ENCODE measurements at places on chromosomes 3 and 15.

- DNase-seq = no peak
These were observed 27.1 kb upstream of the GALNT15 start for GRCh38 chr3:16147220-16147994.

GRCh38 chr3:140827894-140828293, 113.7 kb upstream of the SLC25A36 start:
- no peak for DNase-seq

DNA sequence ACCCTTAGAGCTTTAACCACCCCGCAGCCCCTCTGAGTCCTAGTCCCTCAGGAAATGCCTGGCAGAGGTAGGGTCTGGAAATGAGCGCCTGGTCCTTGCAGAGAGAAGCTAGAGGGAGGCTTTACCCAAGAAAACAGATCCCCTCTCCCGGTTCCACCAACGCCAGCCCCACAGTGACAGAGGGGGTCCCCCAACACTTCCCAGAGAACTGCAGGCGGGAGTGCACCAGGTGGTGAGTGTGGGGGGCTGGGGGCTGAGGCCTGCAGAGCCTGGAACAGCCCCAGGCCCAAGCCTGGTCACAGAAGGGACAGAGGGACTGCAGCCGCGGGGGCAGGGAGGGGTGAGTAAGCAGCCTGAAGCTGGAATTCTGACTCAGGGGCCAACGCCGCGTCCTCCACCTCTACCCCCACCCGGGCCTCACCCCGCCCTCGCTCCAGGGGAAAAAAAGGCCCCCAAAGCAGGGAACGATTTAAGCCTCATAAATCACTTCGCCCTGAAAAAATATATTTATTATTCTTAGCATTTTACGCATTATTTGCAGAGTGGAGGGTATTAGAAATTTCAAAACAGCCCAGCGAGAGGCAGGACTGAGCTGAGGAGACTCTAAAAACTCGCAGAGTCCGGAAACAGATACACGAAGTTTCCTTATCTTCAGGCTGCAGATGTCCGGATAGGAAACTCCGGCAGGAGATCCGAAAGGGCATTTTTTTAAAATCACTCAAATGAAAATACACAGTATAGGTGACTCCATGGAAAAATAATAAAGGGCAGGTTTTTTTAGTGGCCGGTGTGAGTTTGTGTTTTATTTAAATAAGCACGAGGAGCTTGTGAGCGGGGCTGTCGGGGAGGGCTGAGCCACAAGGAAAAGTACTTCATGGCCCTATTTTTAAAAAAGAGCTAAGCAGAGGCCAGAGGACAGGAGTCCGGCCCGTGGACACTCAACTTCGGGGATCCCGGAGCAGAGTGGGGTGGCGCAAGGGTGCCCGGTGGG, 10.0 kb downstream of the GATA2 start:
- no peak for DNase-seq

DNA sequence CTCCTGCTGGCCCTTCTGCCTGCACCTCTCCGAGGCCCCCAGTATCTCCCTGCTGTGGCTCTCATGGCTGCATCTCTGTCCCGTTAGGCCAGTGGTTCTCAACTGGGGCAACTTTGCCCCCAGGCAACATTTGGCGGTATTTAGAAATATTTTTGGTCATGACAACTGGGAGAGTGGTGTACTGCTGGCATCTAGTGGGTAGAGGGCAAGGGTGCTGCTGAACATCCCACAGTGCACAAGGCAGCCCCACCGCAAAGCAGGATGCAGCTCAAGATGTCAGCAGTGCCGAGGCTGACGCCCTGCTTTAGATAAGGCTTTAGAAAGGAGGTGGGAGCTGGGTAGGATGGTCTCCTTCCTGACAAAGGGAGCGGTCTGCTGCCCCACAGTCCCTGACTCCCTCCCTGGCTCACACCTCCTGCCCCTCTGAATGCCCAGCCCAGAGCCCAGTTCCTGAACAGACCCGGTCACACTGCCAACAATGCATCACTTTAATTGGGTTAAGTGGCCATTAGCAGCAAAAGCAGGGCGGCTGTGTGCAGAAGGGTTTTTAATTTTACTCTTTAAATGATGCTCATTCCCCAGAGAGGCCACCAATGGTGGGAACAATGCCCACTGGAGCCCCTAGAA, 68.8 kb upstream of the TMEM115 start:
- no peak for DNase-seq

DNA sequence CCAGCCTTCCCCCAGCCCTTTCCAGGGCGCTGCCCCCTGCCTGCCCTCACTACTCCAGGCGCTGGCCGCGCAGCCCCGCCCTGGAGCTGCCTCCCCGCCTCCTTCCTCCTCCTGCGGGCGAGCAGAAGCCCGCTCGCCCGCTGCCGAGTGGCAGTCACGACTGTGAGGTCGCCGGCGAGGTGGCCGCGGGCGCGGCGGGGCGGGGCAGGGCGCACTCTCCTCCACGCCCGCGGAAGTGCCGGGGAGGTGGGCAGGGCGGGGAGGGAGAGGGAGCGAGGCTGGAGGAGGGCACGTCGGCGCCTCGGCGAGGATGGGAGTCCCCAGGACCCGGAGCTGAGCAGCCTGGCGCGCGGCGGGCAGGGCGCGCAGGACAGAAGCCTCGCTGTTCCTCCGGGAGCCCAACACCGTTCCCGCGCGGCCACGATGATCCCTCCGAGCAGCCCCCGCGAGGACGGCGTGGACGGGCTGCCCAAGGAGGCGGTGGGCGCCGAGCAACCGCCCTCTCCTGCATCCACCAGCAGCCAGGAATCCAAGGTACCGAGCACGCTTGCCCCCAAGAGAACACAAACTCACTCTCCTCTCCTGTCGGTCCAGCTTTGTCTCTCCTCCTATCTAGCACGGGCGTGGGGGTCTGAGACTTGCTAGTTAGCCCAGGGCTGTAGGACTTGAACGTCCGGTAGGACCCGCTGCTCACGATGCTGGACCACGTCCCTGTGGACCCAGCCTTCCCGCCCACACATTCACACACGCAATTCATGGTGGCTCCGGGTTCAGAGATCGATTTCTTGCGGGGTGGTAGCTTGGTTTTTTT, at the start of gene STAC:
STAC (plus strand) TSS at position 284 of the 811 bp plus-strand sequence; CDS start at position 424, 140 bp downstream.
- no peak for DNase-seq

DNA sequence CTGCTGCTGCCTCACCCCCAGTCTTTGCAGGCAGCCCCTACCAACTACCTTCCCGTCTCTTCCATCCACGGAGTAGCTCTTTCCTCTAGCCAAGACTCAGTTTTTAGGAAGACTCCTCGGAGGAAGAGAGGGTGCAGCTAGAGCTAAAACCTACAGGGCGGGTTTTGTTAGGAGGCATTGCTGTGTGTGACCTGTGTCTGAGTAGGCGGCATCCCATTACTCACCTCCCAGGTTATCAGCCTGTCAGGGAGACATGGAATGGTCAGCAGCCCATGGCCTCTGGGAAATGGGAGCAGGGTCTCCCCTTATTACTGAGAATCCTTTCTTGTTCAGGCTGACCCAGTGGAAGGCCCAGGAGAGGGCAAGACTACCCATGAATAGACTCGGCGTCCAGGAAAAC, 43.8 kb upstream of the FGD5 start:
- no peak for DNase-seq

GRCh38 chr3:151560738-151561137, 99.9 kb upstream of the IGSF10 start:
- DNase-seq = no peak

GRCh38 chr3:176352716-176353334, 844.5 kb downstream of the TBL1XR1 start:
- DNase-seq = no peak

DNA sequence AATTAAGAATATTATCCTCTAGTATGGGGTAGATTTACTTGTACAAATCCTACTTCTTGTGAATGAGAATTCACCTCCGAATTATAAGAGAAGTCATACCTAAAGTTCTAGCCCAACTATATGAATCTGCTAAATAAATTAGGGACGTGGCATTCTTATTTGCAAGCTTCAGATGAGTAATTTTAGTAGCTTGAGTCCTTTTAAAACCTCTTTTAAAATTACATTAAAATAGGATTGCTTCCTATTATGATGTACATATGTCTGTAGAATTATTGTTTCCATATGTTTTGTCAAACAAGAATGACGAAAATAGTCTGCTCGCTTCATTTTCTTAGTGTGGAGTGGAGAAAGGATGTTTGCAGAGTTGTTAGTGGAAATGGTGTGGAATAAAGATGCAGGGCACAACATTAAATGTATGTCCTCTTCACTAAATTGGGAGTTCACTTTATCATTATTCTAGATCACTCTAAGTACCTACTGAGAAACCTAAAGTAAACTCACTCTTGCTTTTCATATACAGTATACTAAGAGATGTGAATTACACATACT, 59.4 kb downstream of the CMSS1 start:
- DNase-seq = no peak

- DNase-seq = no peak
These were observed 201.9 kb upstream of the CHRM5 start for GRCh38 chr15:33766389-33766788.

DNA sequence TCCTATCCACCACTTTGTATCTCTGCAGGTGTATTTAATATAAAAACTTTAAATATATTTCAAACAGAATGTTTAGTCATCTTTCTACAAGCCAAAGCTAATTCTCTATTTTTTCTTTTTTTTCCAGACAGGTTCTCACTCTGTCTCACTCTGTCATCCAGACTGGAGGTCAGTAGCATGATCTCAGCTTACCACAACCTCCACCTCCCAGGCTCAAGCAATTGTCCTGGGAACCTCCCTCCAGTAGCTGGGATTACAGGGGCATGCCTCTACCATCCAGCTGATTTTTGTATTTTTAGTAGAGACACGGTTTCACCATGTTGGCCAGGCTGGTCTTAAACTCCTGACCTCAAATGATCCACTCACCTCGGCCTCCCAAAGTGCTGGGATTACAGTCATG, 202.6 kb downstream of the VGLL3 start:
- no peak for DNase-seq

- DNase-seq = no peak
These were observed 87.8 kb upstream of the SLCO3A1 start for GRCh38 chr15:91765660-91766059.

DNA sequence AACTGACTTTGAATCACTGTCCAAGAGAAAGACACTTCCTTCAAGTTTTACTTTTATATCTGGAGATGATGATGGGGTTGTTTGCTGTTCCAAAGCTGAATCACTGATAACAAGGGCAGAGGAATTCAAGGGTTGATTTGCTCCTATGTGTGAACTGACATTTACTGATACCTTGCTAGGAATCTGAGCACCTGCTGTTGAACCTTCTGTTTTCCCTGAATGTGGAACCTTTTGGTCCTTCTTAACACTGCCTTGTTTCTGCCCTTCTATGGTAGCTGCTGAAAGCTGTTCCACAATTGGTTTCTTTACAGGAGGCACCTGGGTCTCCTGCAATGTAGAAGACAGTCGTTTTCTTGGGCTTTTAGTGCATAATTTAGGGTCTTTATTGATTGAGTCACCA, 102.0 kb upstream of the NEDD4 start:
- DNase-seq = no peak

DNA sequence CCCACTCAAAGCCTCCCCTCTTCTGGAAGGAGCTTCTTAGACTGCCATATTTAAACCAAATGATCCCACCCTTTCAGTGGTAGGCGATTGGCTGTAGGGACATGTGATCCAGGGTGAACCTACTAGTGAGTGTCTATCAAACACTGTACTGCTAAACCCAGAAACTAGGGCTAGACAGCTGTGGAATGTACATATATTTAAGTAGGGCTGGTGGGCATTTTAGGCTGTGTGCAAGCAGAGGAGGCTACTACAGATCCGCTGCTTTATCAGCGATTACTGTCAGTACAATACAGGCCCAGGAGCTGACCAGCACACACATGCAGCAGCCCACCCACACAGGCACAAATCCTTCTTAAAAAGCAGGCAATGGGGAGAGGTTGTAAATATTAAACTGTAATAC, 15.4 kb upstream of the LARP6 start:
- no peak for DNase-seq
